Activated CD4-positive, alpha-beta memory T cell treated with anti-CD3 and anti-CD28 coated beads, Interleukin-2, amount 10 ng/mL, durations not matched to agents 7 days and 5 days (primary cell): ENCODE measurements at places on chromosomes 4 and X.

DNA sequence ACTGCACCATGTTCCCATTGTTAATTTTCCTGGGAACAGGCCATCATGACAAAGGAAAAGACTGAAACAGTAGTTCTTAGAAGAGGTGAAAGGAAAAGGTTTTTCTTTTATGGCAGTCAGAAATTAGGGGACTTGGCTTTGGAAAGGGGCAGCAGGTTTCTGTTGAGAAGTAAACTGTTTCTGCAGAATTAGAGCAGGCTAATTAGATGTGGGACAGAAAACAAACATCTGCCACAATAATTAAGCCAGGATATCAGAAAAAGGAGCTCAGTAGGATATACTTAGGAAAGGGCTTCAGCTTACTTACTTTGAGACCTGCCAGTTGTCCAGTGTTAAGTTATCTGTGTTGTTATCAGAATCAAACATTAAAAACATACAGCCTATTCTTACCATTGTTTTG lies 36.7 kb upstream of the STPG2 start:
- DNase-seq, result no peak

DNA sequence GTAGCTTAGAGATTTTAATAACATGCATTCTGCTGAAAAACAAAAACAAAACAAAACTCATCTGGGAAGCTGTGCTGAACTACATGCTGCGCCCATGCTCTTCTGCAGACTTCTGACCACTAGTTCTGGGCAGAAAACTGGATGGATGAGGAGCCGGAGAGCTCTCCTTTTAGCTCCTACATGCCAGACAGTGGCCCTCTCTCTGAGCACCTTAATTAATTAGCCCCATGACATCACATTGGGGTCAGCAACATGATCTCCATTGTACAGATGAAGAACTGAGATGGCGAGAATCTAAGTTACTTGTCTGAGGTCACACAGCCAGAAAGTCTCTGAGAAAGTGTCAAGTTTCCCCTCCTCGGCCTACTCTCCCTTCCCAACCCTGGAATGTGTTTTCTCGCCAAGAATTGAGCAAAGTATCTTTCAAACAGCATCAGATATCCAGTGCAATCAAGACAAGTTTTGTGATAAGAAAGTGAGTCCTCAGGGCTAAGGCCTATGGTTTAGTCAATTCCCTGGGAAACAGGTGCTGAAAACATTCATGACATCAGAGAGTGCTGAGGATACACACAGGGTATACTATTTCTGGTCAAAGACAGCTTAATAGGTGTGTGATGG lies 21.6 kb downstream of the SCD5 start:
- no peak for DNase-seq

DNA sequence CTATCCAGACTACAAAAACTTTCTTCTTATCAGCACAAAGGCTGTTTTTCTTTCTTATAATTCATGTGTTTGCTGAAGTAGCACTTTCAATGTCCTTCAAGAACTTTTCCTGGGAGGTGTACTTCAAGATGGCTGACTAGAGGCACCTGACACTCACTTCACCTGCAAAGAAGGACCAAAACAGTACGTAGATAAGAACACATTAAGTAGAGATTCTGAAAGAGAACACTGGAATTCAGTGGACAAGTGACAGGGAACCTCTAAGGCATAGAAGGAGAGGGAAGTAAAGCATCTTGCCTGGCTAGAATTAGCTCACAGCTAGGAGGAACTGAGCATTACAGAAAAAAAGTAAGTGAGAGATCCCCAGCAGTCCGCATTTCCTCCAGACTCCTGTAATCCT lies 21.7 kb upstream of the BMP15 start:
- DNase-seq, result no peak

DNA sequence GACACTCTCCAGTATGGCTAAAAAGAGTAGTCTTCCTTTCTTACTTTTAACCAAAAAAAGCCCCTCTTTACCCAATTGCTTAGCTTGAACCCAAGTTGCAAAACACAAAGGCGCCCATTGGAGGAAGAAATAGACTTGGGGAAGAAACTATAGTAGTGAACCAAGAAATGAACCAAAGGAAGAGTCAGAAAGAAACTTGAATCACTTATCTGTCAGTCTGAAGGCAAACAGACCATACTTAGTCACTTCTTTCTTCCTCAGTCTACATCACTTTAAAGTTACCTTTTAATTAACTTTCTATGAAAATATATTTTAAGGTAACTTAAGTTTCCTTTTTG lies 161.4 kb upstream of the GIMD1 start:
- no peak for DNase-seq

- DNase-seq, result no peak
Observed at GRCh38 chr4:176925962-176926361, 133.2 kb upstream of the VEGFC start.

DNA sequence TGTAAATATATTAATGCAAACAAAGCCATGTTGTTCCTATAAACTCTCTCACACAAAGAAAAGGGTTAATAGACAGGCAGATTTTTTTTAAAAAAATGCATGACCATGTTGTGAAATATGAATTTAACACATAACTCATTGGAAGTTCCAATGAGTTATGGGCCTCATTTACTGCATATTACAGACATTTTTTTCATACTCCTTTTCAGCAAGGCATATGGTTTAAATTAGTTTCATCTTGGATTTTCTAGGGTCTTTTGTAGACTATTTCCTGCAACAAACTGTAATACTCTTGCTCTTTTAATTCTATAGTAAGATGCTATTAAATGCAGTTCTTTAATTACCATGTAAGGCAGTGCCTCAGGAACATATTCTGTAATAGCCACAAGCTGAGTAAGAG lies 323.1 kb downstream of the GBA3 start:
- DNase-seq, result no peak

- no peak for DNase-seq
Observed at GRCh38 chr4:24877868-24878635, 34.8 kb downstream of the CCDC149 start.

- DNase-seq, result no peak
Observed at GRCh38 chr4:121564840-121565375, 131.9 kb downstream of the ANXA5 start.

GRCh38 chr4:140743194-140743931 lies 12.8 kb downstream of the TBC1D9 start:
- no peak for DNase-seq

GRCh38 chr4:6115746-6116586 lies 84.4 kb downstream of the JAKMIP1 start:
- no peak for DNase-seq

DNA sequence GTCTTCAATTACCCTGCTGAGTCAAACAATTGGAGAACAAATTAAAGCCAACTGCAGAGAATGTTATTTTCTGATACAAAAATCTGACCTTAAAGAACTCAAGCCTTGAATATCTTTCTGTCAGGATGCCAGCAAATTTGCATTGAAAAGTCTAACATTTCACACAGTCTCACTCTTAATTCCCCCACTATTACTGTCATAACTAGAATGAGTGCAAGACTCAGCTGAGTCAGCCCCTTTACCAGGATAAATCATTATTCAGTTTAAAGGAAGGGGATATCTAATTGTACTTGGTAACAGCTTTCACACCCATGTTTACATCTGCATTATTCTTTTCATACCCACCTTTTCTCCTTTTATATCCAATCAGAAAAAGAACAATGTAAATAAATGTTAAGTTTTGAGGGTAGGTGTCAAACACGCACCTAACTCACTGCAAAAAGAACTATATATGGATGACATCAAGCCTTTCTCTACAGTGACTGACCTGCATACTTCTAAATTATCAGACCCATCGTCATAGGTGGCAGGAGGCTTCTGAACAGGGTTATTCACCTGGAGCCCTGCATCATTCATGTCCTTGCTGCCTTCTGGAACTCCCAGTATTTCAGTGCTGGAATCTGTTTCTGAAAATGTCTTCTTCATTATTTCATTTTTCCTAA lies 117.4 kb downstream of the TMA16 start:
- DNase-seq, result no peak

- no peak for DNase-seq
Observed at GRCh38 chr4:42280327-42281095, 116.8 kb upstream of the SHISA3 start.

DNA sequence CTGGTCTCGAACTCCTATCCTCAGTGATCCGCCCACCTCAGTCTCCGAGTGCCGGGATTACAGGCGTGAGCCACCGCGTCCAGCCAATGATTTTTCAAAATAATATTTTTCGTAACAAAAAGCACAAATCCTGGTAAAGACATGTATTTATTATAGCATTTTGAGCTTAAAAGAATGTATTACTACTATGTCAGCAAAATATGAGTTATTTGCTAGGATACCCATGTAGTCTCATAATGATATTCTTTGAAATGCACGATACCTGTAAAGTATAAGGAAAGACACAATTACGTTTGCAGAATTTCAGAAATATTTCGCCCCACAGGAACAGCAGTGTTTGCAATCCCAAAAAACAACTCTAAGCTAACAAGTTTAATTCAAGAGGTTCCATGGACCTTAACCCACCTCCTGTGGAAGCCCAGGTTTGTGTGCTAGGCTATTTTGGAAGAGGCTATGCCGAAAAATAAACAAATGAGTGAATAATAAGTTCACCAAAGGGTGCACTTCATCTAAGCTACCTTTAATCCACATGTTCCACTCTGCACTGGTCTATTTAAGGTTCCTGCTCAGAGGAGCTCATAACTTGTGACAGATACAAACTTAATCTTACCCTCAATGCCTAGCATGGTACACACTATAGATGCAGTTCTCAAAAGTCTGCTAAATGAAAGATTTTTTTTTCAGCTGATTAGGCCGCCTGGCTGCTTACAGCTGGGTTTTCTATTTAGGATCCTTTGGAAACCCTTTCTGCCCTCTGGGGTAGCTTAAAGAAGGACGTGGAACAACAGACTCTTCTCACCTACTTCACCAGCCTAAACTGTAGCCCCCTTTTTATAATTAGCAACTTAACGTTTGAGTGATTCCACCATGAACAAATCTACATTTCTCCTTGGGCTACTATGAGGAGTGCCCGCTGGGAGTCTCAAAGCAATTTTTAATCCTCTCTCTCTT lies 5.0 kb downstream of the FRYL start:
- DNase-seq, result no peak

DNA sequence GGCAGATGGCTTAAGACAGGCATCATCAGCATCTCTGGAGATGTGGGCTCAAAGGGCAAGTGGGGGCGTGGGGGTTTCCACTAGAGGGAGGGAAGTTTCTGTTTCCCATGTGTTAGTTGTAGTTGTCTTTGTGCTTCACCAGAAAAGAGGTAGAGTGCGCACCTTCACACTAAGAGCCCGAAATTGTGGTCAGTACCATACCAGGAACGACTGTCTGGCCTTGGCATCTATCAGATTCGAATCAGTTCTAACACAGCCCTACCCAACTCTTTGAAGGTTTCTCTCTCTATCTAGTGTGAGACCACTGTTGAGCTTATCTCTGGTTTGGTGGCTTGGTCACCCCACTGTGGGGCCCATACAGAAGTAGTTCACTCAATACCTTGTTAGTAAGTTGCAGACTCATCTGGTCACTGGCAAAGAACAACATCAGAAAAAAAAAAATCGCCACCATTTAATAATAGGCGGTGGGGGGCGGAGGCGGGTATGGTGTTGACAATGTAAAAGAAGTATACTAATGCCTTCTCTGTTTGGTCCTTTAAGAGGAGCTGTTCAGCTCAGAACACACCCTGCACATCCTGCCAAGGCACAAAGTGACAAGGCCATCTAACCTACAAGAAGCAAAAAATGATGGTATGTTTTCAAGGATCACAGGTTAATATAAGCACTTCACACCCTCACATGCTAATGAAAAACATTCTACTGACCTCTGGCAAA lies 71.1 kb downstream of the NYX start:
- no peak for DNase-seq

DNA sequence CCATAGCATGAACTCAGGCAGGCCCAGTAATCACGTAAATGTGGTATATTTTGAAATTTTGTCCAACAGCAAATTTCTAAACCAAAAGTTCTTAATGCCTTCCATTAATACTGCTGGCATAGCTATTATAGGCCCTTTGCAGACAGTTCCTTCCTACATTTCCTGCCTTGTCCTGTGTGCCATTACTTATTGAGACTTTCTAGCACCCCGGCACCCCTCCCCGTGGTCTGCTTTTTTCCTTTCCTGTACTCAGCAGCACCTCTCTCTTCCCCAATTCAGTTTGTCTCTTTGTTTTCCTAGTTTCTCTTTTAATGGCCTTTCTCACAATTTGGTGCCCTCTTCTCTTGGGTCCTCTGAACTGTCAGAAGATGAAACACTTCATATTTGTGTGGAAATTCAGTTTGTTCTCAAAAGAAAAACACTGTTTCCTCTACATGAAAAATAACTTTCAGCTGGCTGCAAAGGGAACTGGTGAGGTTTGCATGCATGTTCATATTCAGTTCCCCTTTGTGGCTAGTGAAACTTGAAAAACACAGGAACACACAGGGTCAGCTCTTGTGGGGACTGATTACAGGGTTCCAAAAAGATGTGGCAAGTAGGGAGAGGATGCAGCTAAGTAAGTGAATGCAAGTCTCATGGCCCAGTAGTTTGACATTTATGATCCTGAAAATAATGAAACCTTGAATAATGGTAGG lies 17.1 kb downstream of the GPR34 start:
- DNase-seq, result no peak

GRCh38 chr4:101415962-101416361 lies 68.6 kb upstream of the PPP3CA start:
- no peak for DNase-seq

DNA sequence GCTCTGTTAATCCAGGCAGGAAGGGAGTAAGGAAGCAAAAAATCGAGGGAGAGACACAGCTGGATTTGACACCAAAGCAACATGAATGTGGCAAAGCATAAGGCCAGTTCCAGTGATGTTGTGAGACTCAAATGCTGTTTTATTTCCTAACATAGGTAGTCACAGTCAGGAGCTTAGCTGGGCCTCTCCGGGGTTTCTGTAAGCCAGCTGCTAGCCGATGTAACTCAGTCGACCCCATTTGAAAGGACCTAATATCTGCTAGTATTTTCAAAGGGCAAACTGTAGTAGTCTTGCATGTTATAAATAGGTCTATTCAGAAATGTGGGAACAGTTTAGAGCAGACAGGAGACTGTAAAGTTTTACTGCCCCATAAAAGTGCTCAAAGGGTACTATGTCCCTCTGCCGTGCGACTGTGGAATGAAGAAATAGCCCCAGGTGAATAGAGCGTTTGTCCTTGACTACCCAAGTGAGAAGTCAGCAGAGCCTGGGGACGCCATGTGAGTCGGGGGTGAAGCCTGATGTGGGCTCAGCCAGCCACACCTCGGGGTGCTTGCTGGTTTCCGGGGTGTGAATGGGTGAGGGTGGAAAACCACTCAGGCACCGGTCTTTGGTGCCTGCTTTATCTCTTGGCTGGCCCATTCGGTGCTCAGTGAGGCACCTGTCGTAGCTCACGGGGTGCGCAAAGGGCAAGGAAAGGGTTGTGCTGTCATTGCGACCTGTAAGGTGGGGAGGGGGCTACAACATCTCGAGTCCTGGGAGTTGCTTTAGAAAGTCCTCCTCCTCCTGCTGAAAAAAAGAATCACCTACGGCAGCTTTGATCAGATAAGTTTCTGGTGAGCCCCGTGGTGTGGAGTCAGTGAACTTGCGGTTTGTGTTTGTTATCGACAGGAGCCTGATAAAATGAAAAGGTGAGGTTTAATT lies 745 bp downstream of the TRIM2 start:
- DNase-seq, result peak; percentile 43

DNA sequence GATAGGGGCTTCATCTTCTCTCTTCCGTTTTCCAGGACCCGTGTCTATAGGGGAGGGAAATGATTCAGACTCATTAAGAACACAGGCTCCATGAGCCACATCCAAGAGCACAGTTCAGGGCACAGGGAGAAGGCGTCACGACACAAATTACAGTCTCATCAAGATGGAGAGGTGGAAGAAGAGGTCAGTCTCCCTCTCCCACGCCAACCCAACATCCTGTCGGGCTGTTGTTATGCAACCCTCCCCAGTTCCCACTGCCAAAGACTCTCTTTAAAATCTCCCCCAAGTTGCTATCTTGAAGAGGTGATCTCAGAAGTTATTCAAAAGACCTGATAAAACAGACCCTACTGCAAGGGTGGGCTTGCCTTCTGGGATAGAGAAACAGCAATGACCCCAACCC lies 12.6 kb downstream of the ZMYM3 start:
- no peak for DNase-seq
